ENCODE measurements at places on chromosomes 1 and 21.

- DNase-seq, result no peak
These were observed 838.5 kb downstream of the USP25 start for GRCh38 chr21:16568244-16568643.

DNA sequence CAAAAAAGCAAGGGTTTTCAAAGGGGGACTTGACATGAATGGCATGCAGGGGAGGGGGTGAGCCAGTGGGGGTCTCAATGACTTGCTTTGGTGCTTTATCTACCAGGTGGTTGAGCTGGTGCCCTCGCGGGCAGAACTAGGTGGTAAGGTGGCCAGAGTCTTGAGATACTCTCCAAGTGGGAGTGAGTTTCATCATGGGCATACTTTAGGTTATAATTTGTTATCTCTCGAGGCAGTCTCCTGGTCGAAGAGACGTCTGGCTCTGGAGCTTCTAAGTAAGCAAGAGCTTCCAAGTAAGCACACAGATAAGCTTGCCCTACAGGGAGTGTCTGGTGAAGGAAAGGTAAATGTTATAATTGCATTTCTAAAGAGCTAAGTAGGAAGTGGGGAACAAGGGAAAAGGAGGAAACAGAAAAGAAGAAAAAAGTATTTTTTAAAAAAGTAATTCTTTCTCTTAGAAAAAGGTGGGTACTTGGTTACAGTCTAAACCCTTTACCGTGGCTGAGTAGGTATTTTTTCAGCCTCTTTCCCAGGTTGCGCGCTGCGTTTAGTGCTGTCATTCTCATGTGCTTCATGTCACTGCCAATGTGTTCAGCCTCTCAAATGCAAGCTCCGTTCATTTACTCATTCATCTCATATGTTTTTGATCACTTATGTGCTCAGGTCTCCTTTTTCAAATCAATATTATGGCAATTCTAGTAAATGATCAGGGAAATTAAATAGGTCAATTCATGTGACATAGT lies 31.6 kb upstream of the DNAJC6 start:
- DNase-seq, result no peak

DNA sequence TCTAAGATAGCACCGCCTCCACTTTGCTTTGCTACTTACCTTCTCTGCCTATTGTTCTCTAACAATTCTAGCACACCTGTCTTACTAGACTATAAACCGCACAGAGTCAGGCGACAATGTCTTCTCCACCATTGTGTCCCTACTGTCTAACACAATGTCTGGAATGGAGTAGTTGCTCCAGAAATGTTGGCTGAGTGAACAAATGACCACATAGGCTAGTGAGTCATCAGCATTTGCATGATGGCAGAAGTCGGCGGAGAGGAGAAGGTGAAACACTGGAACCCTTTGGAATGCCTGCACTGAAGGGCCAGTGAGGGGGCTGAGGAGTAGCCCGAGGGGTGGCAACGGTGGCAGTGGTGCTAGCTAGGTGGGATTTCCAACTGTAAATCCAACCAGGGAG lies 14.0 kb upstream of the PABPC4 start:
- DNase-seq, result no peak

- DNase-seq, result no peak
These were observed 365.5 kb upstream of the ESRRG start for GRCh38 chr1:217088521-217089284.

GRCh38 chr1:221477252-221477651 lies 264.6 kb downstream of the DUSP10 start:
- no peak for DNase-seq

DNA sequence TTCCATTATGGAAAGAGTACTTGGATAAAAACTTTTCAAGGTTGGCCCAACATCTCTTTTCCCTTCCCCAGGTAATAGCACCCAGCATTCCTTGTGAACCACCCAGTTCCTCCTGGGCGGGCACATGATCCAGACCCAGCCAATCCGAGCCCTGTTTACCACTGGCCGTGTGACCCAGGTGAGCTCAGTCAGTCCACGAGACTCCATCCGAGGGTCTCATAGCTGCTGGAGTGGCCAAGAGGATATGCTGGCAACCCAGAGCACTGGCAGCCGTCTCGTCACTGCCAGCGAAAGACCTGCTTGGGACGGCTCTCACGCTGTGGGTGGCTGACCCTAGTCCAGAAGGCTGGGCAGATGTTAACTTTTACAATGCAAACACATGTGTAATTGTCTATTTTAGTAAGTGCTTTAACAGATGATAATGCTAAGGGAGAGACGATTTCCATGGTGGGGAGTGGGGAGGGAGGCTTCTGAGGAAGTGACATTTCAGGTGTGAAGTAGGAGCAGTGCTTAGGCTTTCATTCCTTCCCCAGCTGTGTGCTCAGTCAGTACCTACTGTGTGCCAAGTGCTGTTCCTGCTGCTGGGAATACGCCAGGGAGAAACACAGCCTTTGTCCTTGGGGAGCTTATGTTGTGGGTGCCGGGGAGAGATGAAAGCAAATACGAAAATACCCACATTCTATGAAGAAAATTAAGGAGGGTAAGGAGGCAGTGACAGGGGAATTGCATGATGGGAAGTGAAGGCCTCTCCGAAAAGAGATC lies 24.5 kb downstream of the PARK7 start:
- no peak for DNase-seq

- DNase-seq, result no peak
These were observed 15.8 kb upstream of the DIP2A start for GRCh38 chr21:46442938-46443337.

GRCh38 chr1:40985875-40986274 lies 6.4 kb downstream of the CTPS1 start:
- DNase-seq, result no peak

GRCh38 chr1:111739925-111740765 lies 950 bp upstream of the INKA2 start:
- no peak for DNase-seq

- DNase-seq, result no peak
These were observed 5.4 kb upstream of the TOE1 start for GRCh38 chr1:45334308-45335245.

DNA sequence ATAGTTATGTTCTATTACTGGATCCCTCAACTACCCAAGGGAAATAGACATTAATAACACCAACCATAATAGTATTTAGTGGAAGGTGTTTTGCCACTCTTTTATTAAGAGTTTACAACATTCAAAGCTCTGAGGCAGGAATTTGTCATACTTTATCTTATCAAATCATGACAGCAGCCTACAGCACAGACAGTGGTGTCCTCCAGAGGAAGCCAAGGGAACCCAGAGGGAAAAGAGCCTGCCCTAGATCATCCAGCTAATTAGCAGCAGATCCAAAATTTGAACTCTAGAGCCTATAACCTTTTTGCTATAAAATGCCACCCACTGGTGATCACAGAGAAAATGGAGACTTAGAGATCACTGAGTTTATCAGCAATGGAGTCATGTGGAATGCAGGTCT lies 18.2 kb downstream of the VAV3 start:
- DNase-seq, result no peak

DNA sequence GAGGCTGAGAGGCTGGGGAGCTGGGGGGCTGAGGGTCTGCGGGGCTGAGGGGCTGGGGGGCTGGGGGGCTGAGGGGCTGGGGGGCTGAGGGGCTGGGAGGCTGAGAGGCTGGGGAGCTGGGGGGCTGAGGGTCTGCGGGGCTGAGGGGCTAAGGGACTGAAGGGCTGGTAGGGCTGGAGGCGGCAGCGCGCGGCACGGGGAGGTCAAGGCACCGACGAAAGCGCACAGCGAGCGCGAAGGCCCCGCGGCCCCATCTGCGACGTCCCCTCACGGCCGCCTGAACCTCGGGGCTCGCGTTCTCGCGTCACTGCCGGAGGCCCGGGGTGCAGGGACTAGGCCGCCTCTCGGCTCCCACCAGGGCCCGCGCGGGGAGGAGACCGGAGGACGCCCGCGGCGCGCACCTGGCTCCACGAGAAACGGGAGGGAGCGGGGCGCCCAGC lies 356 bp downstream of the INTS11 start:
- DNase-seq, result no peak

DNA sequence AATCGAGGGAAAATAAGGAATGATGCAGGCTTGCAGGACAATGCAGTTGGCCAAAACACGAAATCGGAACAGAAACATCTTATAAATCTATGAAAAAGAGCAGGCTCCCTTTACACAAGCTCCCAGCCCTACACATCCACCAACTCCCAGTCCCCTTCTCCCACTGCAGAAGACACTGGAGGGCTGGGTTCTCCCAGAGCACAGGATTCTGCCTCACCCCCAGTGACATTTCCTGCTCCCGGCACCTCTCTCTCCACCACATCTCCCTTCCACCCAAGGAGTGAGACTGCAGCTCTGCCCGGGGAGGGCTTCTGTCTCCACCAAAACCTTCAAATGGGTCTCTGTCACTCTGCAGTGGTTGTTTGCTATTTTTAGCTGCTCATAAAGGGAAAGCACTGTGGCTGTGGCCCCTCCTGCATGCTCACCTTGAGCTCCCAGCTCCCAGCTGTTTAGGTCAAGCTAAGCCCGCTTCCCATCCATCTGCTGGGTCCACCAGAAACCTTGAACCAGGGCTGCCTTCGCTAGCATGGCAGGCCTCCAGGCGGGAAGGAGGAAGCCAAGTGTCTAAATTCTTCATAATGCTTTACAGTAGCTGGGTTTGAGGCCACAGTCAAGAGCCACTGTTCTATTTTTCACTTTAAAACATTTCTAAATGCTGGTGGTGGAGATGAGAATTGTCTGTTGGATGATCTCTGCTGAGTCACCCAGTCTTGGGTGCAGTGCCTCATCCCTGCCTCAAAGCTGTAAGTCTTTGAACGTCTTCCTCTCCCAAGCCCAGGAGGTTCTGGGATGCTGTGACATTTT lies 3.3 kb upstream of the C2CD2 start:
- no peak for DNase-seq

DNA sequence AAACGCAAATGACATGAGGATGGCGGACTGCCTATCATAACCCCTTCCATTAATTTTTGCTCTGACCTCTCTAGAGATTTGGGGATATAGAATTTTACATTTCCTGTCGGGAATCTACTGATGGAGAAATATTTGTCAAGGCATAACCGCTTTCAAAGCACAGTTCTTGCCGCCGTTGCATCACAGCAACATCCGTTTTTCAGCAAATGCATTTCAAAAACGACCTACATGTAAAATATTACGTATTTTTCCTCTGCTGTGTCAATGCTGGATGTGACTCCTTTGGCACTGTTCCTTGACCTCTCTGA lies 4.9 kb downstream of the MIER1 start:
- DNase-seq, result no peak

DNA sequence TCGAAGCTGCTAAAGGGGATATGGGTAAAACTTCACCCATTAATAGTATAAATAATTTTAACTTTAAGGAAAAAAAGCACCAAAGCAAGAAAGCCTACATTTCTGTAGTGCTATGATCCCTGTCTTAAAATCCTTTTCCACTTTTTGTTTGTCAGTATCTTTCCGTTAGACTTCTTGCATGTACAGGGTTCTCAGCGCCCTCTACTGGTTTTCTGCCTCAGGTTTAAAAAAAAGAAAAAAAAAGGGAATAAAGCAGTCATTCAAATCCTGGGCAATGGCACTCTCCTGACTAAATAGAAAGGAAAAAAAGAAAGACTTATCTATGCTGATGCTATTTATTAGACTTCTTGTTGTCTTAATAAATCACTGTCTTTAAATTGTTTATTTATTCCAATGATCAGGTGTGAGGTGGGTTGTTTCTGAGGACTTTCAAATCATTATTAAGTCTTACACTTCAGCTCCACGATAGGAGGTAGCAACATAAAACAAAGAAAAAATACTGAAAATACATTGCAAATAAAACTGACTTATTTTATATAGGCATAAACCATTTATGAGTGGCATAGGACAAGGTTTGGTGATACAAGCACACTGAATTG lies 475.4 kb upstream of the NR5A2 start:
- no peak for DNase-seq

GRCh38 chr1:59549903-59550302 lies 253.0 kb downstream of the FGGY start:
- DNase-seq, result peak; percentile 34

GRCh38 chr1:217985641-217986040 lies 299.5 kb upstream of the RRP15 start:
- DNase-seq, result no peak

GRCh38 chr1:63790989-63791388 lies 17.2 kb downstream of the ROR1 start:
- DNase-seq, result no peak

DNA sequence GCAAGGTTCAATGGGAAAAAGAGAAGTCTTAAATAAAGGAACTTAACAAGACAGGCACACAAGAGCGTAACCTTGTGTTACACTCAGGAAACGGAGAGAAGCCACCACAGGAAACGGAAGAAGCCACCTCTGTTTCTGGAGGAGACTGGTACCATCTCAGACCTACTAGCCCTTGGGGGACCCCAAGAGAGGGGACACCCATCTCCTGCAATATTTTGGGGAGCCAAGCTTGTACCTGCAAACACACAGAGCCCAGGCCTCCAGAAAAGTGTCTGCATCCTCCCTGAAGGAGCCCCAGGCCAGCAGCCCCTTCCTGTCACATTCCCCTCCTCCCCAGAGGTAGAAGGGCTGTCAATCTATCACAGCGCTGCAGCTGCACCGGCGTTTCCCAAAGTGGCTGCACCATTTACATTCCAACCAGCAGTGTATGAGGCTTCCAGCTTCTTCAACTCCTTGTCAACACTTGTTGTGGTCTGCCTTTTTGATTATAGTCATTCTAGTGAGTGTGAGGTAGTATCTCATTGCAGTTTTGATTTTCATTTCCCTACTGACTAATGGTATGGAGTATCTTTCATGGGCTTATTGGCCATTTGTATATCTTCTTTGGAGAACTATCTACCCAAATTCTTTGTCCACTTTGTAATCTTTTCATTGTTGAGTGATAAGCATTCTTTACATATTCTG lies 23.0 kb upstream of the PADI1 start:
- DNase-seq, result no peak

- no peak for DNase-seq
These were observed 55.2 kb downstream of the COLGALT2 start for GRCh38 chr1:183982172-183982963.

DNA sequence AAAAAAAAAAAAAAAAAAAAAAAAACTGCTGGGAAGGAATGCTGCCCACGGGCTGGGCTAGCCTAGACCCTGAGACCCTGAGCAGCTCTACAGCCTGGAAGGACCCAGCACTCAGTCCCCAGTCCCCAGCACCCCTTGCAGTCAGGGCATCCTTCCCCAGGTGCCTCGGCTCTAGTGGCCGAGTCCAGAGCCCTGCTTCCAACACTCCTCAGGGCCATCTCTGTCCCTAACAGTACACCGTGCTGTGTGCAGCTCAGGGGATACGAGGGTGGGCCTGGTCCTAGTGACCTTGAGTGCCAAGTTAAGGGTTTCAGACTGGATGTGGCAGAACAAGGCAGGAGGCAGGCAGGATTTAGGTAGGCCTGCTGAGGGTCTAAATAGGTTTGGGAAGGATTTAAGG lies 50.2 kb upstream of the LRP8 start:
- DNase-seq, result no peak

Data from CD4-positive, alpha-beta T cell treated with Interferon gamma for 1 hour (primary cell).